ENCODE measurements at places on chromosomes 6 and 20.

GRCh38 chr20:50730765-50731054, 670 bp upstream of the PARD6B start:
- no peak for DNase-seq

- DNase-seq, result no peak
Measured at GRCh38 chr6:77030929-77031674, 432.2 kb downstream of the HTR1B start.

GRCh38 chr6:103344554-103345163, 1515.1 kb downstream of the HACE1 start:
- no peak for DNase-seq

- no peak for DNase-seq
Measured at GRCh38 chr6:118764766-118765165, 113.4 kb upstream of the CEP85L start.

DNA sequence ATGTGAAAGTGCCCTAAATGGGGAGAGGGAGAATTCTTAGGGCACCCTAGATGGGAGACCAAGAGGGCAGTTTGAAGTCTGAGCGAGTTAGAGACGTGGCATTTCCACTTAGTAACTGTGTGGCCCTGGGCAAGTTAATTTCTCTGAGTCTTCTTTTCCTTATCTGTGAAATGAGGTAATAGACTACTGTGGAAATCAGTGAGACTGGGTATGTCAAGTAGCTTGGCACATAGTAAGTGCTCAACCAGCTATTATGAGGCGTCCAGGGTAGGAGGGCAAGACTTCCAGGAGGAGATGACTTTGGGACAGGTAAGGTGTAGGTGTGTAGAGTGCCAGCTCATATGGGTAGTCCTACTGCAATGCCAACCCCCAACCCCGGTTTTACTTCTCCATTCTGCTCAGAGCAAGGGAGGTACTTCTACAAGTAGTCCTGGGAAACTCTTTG, 770 bp downstream of the KIF3B start:
- DNase-seq, result no peak

GRCh38 chr6:14765106-14765505, 480.8 kb upstream of the JARID2 start:
- DNase-seq, result no peak

GRCh38 chr6:96923871-96924493, 546 bp upstream of the KLHL32 start:
- peak; percentile 19 for DNase-seq

DNA sequence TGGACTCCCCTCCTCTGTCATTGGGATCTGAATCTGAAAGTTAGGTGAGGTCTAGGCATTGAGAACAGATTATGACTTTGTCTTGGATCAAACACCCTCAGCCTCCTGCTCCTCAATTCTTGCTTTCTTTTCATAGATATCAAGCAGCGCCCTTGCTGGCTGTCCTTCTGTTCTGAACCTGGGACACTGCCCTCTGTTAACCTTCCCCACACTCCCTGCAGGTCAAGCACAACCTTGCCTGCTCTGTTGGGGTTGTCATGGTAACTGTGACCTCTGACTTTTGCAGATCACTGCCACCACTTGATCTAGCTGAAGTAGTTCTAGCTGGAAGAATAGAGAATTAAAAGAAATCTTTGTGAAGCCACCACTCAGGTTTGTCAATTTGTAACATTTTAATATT, 16.4 kb upstream of the MICA start:
- DNase-seq, result no peak

- peak; percentile 78 for DNase-seq
Measured at GRCh38 chr6:26172608-26172968, 85.4 kb downstream of the HFE start.

DNA sequence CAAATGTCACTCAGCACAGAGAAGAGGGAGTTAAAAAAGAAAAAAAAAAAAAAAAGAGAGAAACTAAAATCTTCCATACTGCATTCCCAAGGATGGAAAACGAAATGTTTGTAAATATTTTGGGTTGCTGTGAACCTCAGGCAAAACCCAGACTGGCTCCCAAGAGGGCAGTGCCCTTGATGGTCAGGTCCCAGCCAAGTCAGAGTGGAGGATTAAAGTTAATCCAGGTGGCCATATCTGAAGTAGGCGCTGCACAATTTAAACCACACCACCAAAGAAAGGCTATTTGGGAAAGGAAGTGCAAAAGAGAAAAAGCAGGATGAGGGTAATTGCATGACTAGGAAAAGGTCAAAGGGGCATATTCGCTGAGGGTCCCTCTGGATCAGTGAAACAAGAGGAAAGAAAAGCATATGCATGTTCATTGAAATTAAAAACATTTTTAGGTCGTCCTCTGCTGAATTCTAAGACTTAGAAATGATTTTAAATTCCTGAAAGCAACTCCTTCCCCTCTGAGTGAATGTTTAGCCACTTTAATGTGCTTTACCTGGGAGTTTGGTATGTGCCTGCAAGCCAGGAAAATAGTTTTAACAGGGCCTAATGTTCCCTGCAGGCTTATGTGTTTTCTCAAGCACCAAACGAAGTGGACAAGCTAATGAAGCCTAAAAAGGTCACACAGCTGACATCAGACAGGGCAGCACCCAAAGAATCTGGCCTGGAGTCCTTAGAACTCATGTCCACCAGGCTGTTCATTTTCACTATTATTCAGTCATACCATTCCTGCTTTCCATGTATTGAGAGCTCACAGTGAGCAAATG, 159.1 kb downstream of the HACE1 start:
- DNase-seq, result peak; percentile 31

DNA sequence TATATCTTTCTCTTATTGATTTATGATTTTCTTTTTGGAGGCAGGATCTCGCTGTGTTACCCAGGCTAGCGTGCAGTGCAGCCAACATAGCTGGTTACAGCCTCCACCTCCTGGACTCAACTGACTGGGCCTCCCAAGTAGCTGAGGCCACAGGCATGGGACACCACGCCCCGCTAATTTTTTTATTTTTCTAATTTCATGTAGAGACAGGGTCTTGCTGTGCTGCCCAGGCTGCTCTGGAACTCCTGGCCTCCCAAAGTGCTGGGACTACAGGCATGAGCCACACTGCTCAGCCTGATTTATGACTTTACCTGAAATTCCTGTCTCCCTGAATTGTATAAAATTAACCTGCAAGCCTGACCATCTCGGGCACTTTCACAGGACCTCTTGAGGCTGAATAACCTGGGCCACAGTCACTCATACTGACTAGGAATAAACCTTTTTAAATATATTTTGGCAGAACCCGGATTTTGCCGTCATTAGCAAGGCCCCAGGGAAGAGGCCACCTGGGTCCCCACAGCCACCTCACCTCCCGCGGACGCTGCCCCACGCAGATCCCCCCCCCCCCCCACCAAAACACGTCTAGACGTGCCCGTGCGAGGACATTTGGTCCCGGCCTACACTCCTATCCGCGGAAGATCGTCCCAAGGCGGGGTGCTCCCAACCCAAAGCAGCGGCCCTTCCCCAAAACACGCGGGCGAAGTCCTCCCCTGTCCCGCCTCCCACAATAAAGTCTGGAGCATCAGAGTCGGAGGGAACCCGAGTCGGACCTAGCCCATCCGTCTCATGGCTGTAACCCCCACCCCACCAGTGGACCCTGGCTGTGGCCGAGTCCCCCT, 902 bp downstream of the ZNF337 start:
- no peak for DNase-seq

DNA sequence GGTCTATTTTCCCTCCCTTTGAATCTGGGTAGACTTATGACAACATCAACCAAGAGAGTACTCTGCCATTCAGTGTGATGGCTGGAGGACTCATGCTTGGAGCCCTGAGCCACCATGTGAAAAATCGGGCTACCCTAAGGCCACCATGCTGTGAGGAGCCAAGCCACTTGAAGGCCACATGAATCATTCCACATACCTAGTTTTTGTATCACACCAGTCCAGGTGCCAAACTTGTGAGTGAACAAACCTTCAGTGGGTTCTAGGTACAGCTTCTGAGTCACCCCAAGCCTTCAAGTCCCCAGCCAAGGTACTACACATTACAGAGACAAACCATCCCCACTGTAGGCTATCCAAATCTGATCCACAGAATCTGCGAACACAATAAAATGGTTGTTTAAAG, 37.4 kb upstream of the E2F3 start:
- DNase-seq, result no peak

DNA sequence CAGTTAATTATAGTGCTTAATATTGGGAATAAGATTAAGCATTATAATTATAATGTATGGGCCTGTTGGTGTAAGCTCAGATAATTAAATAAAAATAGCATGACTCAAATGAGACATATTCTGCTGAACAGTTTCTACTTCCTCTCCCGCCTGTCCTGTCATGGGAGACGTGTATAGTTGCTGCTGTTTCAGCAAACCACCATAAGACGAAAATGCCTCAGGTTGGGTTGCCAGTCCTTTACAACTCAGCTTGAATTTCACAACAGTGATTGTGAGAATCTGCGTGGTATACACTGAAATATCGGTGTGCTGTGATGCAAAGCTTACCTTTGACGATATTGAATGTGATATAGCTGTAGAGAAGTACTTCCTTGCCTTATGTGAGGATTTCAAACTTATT, 99.5 kb downstream of the POPDC3 start:
- no peak for DNase-seq

DNA sequence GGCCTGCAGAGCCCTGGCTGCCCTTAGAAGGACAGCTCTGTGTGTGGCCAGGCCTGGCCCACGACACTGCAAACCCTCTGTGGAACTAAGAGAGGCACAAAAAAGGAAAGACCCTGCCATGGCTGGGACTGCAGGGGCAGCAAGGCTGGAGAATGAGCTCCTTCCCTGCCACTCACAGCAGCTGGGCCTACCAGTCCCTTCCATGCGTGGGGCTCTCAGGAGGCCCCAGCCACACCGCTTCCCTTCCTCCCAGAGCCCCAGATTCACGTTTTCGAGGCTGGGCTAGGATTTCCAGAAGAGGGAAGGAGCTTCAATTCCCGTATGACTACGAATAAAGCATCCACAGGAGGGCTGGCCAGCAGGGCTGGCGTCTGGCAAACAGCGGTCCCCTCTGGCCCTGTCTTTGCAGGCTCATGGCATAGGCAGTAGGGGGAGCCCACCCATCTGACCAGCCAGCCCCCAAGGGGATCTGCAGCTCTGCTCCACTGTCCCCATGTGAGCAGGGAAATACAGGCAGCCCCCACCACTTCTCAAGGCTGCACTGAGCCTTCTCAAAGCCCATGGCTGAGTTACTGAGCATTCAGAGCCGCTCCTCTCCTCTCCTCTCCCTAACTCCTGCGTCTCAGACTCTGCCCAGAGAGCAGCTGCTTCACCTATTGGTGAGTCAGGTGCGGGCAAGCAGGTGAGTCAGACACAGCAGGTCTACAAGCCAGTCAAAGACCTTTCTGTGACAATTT, 53.1 kb downstream of the NINL start:
- DNase-seq, result no peak

- DNase-seq, result no peak
Measured at GRCh38 chr20:21161926-21162325, 36.0 kb downstream of the KIZ start.

DNA sequence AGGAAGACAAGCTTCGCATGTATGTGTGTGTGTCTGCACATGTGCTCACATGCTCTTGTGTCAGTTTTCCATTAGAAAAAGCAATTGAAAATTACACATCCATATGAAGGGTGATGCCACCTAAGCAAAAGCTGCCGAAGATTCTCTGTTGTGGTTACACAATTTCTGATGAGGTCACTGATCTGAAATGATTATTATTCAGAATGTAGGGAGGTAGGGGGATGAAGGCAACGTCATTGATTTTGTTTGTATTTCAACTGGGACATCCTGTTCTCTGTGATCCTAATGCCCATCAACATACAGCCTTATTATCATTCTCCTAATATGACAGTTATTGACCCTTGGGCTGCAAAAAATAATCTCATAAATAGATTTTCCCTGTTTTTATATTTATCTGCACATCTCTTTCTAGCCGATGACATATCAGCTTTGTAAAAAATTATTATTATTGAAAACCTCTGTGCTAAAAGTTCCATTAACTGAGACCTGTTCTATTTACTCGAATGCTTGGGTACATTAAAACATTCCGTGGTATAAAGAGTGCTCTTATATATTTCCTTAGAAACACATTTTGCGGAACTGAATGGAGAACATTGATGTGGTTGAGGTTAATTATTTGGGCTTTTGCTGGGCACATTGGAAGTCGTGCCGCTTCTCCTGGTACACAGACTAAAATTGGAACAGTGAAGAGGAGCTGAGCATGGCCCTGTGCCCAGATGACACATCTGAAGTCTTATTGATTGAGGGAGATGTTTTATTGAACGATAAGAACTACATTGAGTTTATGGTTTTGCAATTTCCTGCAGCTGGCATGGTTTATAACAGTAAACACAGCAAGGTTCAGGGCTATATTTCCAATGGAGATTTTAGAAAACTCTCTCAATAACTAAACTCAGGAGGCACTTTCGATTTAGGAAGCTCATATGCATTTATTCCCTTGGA, 51.3 kb downstream of the ZNF831 start:
- DNase-seq, result no peak

DNA sequence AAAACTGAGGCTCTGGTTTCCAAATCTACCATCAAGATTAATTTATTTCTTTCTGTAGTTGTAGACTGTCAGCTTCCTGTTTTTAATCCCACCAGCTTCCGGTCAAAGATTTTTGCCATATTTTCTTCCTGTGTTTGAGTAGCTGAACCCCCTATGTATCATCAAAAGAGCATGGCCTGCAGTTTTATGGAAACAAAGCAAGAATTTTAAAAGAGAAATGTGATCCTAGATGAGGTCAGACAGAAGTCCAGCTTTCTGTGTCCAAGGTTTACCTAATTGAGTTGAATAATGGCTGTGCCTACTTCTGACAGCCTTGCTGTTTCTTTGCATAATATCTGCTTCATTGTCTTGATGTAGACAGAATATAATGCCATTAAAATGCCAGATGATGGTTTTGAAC, 163.7 kb downstream of the CARMIL1 start:
- no peak for DNase-seq

- DNase-seq, result no peak
Measured at GRCh38 chr6:163520956-163521355, 106.4 kb downstream of the QKI start.

DNA sequence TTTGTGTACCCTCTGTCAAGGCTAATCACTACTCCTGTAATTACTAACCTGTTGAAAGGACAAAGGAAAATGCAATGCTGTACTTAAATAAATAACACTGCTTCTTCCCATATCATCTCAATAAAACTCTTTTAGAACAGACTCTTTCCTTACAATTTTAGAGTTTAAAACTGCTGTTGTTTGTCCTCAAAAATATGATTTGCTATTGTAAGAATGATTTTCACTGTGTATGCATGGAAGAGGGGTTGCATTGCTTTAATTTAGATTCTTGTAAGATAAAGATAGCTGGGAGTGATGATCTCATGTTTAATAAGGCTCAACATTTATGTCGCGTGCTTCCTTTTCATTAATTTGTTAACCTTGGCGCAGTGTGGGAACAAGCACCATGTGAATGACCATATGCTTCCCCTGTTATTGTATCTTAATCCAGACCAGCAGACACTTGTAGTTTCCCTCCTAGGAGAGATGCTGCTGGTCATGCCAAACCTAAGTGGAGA, 89.8 kb upstream of the ATXN1 start:
- no peak for DNase-seq

- DNase-seq, result no peak
Measured at GRCh38 chr6:13431861-13432465, 55.4 kb downstream of the GFOD1 start.

- DNase-seq, result no peak
Measured at GRCh38 chr20:9919271-9920014, 80.6 kb upstream of the PAK5 start.

All from kidney glomerular epithelial cell (primary cell).